Adipocyte (in vitro differentiated cells): ENCODE measurements at places on chromosomes 1 and 21.

DNA sequence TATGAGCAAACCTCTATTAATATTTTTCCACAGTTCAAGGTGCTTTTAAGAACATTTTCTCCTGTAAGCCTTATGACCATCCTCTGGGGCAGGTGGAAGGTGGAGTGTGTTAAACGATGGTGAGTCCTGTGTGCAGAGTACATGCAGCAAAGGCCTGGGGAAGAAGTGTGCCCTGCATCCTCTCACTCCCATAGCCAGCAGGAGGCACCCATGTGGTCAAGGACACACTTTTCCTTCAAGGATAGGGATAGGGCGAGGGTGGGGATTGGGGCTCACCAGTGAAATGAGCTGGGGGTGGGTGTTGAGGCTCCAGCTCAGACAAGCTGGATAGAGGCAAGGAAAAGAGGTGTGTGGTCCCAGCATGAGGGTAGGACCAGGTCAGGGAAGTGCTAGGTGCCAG is 120.8 kb upstream of the KCNE2 start:
- no peak for DNase-seq

GRCh38 chr1:65255656-65256050 is 53.7 kb upstream of the DNAJC6 start:
- DNase-seq: no peak

GRCh38 chr1:20126041-20126805 is 6.9 kb upstream of the PLA2G2D start:
- DNase-seq: no peak

- DNase-seq: peak; percentile 2
Measured at GRCh38 chr21:24188506-24188905, 1418.8 kb downstream of the MRPL39 start.

DNA sequence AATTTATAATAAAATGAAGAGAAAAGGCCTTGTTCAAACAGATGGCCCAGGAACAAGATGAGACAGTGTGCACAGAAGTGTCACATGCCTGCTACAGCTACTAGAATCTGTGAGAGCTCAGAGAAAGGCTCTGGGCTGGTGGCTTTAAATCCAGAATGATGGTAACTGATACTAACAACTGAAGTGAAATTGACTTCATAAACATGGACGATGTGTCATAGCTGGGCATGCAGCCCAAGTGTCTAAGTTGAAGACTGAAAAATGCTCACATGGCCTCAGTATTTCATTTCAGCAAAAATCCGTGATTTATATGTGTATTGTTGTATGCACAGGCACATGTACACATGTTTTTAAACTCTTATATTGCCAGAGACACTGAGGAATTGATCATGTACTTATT is 208.3 kb upstream of the RUNX1 start:
- peak; percentile 96 for DNase-seq

- peak; percentile 82 for DNase-seq
Measured at GRCh38 chr1:96370757-96371156, 350.8 kb upstream of the PTBP2 start.

- DNase-seq: peak; percentile 41
Measured at GRCh38 chr1:157948312-157949073, 45.0 kb upstream of the KIRREL1 start.

DNA sequence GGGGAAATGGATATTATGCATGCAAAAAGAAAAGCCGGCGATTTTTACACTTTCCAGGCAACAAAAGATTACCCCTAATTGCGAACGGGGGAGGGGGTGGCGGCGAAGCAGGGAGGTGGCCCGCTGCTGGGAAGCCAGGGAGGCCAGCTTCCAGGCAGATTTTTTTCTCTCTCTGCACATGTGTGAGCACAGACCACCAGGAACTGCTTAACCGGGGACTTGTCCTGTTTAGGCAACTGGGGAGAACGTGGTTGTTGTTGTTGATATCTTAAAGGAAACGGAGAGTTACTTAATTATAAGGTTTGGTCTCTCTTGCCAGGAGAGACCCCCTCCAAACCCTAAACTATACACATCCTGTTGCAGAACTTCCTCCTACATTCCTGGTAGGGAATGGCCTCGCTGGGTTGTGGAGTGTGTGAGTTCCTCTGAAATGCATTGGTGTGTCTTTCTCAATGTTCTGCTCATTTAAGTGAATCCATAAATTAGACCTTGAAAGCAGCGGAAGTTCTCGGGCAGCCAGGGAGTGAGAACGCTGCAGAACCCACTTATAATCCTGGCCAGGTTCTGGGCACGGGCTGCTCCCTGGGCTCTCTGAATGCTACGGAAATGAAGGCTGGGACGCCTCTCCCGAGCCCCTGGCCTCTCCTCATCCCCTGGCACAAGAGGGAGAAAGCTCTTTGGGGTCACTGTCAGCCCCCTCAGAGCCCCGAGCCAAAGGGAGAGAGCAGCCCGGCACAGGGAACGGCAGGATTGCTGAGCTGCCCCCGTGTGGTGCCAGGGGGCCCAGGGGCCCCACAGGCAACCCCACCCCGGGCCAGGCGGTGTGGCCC is 250.0 kb downstream of the FOXD2 start:
- DNase-seq: no peak

DNA sequence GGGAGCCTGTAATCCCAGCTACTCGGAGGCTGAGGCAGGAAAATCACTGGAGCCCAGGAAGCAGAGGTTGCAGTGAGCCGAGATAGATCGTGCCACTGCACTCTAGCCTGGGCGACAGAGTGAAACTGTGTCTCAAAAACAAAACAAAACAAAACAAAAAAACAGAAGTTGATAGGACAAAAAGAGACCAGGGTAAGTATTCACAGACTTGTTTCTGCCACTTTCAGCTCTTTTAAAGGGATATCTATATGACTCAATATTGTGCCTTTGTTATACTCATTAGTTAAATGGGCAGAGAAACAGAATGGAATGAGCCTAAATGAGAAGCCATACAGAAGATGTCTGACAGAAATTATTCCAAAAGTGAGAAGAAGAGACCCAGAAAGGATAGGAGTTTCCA is 23.1 kb upstream of the ABL2 start:
- no peak for DNase-seq

- DNase-seq: peak; percentile 47
Measured at GRCh38 chr1:169959686-169960085, 66.0 kb upstream of the SCYL3 start.

- DNase-seq: no peak
Measured at GRCh38 chr1:224767031-224767430, 150.9 kb downstream of the CNIH3 start.

GRCh38 chr1:15257309-15257708 is 10.3 kb downstream of the FHAD1 start:
- DNase-seq: no peak

DNA sequence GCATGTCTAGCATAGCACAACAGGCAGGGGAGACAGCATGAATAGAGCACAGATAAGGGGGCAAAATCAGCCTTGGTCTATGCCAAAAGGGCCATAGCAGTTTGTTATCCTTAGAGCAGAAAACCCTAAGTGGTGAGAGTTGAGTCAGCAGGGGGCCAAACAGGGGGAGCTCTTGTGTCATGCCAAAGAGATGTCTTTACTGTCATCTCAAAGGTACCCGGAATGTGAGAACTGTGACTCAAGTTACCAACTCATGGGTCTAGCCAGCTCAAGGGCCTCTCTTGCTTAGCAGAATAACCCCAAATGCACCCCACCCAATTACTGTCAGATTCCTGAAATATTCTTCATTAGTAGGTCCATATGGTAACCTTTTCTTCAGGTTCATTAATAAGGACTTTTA is 45.9 kb upstream of the NRDC start:
- peak; percentile 45 for DNase-seq

- DNase-seq: peak; percentile 88
Measured at GRCh38 chr1:203480525-203481084, 5.0 kb downstream of the PRELP start.

- DNase-seq: no peak
Measured at GRCh38 chr1:31377364-31377863, 4.5 kb upstream of the FABP3 start.

DNA sequence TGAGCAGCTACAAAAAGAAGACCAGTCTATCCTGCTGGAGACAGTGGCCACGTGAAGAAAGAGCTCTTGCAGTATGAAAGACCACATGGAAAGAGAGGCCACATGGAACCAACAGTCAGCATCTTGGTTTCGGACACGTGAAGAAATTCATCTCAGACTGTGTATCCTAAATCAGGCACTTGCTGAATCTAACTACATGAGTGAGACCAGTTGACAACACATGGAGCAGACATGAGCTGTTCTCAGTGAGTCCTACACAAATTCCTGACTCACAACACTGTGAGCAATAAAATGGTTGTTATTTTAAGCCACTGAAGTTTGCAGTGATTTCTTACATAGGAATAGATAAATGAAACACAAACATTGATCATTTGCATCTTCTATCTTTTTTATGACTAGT is 2.4 kb upstream of the TAF1A start:
- DNase-seq: no peak

GRCh38 chr1:65469126-65469888 is 48.8 kb downstream of the LEPR start:
- peak; percentile 24 for DNase-seq

GRCh38 chr1:57966751-57967406 is 543.0 kb upstream of the DAB1 start:
- peak; percentile 3 for DNase-seq

GRCh38 chr1:183696981-183697380 is 43.9 kb upstream of the APOBEC4 start:
- DNase-seq: no peak

- DNase-seq: peak; percentile 63
Measured at GRCh38 chr1:79711001-79711431, 704.5 kb upstream of the ADGRL4 start.

- DNase-seq: no peak
Measured at GRCh38 chr21:42396799-42397745, 1.2 kb upstream of the TMPRSS3 start.

- peak; percentile 75 for DNase-seq
Measured at GRCh38 chr1:207862241-207862787, 48.6 kb downstream of the CD34 start.

DNA sequence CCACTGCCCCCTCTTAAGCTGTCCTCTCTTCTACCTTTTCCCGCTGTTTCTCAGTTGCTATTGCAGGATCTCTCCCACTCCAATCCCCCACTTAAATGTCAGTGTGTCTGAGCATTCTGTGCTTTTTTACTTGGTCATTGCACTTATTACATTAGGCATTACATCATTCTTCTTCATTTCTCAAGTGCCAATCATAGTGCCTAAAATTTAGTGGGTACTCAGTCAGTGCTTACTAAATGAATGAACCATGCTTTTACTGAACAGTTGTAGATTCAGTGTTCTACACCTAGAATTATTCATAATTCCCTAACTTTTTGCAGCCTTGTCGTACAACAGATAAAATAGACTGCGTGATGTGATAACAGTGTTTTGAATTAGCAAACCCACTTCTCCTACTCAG is 19.4 kb downstream of the ARMH1 start:
- no peak for DNase-seq

DNA sequence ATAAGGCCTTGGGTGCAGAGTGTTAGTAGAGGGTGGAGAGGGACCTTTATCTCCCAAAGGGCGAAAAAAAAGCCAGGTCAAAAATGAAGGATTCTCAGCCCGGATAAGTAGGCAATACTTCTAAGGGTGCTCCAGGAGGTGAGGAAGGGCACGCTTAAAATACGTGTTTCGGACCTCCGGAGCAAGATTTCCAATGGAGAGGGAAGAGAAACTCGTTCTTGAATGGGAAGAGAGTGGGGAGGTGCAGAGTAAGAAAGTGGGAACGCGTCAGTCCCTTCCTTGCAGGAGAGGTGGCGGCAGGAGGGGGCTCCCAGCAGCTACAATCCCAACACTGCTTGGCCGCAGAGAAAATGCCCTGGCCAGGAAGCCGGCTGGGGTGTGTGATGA is 581 bp downstream of the EFCAB14 start:
- DNase-seq: no peak

DNA sequence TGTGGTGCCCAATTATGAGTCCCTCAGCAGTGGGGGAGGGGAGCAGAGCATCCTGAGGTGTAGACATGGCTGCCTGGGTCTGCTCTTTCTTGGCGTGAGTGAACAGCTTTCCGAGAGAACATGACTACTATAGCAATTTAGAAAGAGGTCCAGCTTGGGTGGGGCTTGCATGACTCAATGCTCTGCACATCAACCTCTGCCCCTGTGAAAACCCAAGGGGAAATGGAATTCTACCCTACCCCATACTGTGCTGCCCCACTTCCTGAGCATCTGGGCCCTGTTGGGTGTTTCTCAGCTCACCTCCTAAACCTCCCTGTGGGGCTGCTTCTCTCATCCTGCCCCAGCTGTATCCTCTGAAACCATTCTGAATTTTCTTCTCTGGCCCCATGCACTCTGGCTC is 8.2 kb upstream of the AZIN2 start:
- no peak for DNase-seq

- no peak for DNase-seq
Measured at GRCh38 chr1:97163591-97164275, 442.1 kb downstream of the PTBP2 start.

DNA sequence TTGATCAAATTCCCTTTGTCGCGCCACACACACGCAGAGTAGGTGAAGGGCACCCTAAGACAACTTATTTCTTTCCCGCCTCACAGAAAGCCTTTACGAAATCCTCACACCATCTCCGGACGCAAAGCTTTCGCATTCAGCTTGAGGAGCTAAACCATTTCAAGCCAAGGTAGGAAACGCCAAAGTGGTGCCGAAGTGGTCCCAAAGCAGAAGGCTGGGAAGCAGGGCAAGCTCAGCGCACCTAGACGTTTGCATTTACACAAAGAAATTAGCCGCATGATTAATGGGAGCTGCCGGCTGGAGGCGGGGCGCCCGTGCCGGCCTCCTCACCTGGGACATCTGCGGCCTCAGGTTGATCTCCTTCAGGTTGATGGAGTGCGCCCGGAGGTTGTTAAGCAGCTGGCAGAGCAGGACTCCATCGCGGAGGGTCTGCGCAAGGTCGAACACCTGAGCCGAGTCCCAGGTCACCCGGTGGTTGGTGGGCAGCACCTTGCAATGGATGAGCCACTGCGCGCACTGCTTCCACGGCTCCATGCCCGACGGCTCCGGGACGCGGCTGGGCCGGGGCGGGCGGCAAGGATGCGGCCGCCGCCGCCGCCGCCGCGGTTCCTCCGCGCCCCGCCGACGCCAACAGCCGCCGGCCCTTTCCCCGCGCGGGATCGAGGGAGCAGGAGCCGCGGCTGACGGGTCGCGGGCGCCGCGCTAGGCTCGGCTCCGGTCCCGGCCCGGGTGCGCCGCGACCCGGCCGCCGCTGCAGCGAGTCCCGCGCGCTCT is 457 bp downstream of the VAV3 start:
- DNase-seq: peak; percentile 24
